ENCODE measurements at places on chromosomes 6 and 20.

GRCh38 chr6:28490205-28490890 lies 25.2 kb downstream of the GPX6 start:
- peak; percentile 48 for ATAC-seq

GRCh38 chr20:44069203-44070011 lies 117.6 kb downstream of the JPH2 start:
- ATAC-seq, result no peak

- ATAC-seq, result peak; percentile 90
These were observed at the start of gene VGLL2 for GRCh38 chr6:117265410-117266256. TSS of gene VGLL2 (plus strand) at chr6:117265558. CDS start at chr6:117265764, 206 bp downstream.

DNA sequence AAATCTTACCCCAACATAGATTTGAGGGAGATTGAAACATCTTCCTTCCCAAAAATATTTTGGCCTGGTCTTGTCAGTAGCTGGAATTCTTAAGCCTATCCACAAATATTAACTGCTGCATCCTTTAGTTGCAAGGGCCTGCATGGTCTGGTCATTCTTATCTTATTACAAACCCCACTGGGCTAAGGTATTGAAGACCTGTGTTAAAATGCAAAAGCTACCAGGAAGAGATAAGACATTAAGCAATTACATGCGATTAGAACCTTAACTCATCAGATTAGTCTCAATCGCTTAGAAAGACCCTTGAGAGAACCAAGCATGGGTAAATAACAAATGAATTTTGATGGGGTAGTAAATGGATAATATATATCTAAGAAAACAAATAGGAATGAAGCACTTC lies 426.6 kb downstream of the FRK start:
- ATAC-seq, result no peak

GRCh38 chr20:15060265-15061060 lies 723.1 kb upstream of the FLRT3 start:
- ATAC-seq, result no peak

DNA sequence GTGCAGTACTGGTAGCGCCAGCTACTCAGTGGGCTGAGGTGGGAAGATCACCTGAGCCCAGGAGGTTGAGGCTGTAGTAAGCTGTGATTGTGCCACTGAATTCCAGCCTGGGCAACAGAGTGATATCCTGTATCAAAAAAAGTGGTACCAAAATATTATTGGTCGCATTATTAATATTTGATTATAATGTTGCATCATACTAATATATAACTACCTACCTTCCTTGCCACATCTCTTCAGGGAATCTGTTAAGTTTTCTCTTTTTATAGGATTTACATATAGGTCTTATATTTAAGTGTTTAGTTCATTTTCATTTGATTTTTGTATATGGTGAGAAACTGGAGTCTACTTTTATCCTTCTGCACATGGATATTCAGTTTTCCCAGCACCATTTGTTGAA lies 66.3 kb upstream of the PHACTR3 start:
- ATAC-seq, result no peak

GRCh38 chr6:152246554-152247337 lies 390.4 kb downstream of the SYNE1 start:
- ATAC-seq, result no peak

GRCh38 chr20:63137851-63138415 lies 78.0 kb downstream of the YTHDF1 start:
- ATAC-seq, result no peak
